Activated naive CD4-positive, alpha-beta T cell treated with anti-CD3 and anti-CD28 coated beads, Interleukin-2, amount 50 U/mL, for 72 hours (primary cell): ENCODE measurements at places on chromosomes 2 and 18.

- no peak for DNase-seq
Observed at GRCh38 chr18:23652232-23652631, 10.5 kb downstream of the ANKRD29 start.

DNA sequence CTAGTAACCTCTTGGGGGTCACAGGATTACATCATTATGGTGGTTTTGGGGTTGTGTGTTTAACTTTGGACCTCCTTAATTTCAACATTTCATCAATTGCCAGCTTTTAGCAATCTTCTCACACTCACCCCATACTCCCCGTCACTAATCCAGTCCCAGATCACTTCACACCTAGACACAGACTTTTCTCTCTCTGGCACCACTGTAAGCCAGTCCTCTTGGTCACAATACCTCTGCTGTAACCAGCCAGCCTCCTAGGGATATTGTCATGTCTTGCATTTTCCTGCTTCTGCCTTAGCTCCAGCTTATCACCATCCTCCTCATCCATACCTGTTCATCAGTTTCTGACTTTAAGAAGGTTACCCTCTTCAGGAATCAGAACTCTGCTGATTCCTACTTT is 1.6 kb upstream of the STK17B start:
- DNase-seq, result no peak

- no peak for DNase-seq
Observed at GRCh38 chr2:199452260-199452990, 5.3 kb downstream of the SATB2 start.

DNA sequence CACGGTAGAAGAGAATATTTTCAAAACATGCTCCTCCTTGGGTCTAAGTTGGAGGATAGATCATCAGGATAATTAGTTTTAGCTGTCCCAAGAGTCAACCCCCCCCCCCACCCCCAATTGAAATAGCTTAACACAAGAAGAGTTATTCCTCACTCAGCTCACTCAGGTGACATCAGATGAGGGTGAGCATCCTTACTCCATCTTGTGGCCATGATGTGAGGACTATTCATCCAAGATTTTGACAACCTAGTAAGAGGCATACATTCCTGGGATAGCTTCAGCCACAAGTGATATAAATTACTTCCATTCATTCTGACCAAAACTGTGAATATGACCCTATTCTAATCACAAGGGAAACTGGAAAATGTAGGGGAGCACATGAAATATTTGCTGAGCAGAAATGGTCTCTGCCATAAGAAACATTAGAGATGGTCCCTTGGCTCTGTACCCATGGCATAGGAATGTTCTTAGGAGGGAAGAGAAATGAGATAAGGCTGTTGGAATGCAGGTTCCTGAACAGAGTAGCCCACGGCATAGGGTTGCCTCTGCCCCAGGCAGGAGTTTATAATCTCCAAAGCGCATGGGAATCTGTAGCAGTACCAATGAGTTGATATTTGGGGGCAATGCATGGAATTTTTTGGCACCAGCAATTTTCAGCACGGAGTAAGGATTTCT is 257.2 kb downstream of the CYRIA start:
- no peak for DNase-seq

GRCh38 chr2:71926876-71927756 is 220.5 kb downstream of the CYP26B1 start:
- DNase-seq, result no peak

DNA sequence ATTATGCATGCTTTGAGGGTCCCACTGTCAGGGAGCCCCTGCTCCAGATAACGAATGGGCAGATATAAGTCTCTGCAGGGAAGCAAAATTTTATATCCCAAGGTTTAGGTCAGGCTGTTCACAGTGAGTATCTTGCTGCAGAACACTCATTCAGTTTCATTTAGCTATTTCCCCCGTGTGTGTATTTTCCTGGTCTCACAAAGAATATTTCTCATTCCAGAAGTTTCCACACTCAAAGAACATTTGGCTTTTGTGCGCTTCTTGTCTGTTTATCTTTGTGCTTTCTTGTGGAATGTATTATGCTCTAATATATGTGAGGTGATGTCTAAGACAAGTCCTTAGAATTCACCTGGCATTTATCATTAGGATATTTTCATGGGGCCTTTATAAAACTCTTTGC is 140.4 kb upstream of the MMADHC start:
- no peak for DNase-seq

GRCh38 chr2:46183426-46183825 is 113.8 kb upstream of the EPAS1 start:
- DNase-seq, result no peak

DNA sequence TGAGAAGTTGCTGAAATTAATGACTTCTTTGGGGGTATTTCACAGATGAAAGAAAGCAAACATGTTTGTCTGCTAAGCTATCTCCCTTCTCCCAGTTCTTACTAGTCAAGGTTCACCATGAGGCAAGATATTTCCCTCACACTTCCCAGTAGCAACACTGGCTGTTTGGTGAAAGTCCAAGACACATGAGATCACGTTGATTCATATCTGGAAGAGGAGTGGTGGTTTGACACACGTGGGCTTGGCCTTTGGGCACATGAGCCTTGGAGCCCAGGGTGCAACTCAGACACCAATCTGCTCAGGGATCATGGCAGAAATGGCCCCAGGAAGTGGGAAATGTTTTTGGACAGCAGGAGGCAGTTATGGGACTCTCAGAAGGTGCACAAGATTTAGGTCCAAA is 66.1 kb upstream of the APCDD1 start:
- no peak for DNase-seq

DNA sequence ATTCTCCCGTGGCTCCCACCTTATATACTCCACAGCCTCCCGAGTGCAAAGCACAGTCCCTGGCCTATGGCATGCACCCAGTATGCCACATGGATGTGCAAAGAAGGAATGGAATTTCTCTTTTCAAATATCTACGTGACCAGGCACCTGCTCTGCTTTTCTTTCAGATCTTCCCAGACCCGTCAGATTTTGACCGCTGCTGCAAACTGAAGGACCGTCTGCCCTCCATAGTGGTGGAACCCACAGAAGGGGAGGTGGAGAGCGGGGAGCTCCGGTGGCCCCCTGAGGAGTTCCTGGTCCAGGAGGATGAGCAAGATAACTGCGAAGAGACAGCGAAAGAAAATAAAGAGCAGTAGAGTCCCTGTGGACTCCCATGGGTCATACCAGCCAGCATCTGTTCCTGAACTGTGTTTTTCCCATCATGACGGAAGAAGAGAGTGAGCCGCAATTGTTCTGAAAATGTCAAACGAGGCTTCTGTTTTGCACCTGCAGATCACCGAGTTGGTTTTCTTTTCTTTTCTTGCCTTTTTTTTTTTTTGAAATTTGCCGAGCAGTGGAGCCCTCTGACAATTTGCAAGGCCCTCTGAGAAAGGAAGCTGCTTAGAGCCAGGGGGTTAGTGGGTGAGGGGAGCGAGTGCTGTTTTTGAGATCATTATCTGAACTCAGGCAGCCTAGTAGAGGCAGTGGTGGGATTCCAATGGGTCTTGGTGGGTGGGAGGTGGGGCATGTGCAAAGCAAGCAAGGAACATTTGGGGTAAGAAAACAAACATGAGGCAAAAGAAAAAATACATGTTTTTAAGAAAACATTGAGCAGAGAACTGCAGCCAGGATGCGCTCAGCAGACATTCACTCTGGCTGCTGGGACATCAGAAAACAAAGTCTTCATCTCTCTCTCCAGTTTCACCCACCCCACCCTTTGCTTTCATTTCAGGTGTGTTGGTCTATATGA is 26.2 kb downstream of the LBH start:
- DNase-seq, result no peak

DNA sequence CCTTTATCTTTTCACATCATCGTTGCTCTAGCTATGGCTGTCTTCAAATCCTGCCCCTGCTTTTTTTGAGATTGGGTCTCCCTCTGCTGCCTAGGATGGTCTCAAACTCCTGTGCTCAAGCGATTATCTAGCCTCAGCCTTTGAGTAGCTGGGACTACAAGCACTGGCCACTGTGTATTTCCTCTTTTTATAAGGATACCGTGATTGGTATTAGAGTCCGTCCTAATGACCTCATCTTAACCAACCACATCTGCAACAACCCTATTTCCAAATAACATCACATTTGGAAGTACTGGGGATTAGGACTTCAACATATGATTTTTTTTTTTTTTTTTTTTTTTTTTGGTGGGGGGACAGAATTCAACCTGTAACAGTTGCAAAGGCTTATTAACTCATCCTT is 9.1 kb downstream of the RESP18 start:
- DNase-seq, result no peak

DNA sequence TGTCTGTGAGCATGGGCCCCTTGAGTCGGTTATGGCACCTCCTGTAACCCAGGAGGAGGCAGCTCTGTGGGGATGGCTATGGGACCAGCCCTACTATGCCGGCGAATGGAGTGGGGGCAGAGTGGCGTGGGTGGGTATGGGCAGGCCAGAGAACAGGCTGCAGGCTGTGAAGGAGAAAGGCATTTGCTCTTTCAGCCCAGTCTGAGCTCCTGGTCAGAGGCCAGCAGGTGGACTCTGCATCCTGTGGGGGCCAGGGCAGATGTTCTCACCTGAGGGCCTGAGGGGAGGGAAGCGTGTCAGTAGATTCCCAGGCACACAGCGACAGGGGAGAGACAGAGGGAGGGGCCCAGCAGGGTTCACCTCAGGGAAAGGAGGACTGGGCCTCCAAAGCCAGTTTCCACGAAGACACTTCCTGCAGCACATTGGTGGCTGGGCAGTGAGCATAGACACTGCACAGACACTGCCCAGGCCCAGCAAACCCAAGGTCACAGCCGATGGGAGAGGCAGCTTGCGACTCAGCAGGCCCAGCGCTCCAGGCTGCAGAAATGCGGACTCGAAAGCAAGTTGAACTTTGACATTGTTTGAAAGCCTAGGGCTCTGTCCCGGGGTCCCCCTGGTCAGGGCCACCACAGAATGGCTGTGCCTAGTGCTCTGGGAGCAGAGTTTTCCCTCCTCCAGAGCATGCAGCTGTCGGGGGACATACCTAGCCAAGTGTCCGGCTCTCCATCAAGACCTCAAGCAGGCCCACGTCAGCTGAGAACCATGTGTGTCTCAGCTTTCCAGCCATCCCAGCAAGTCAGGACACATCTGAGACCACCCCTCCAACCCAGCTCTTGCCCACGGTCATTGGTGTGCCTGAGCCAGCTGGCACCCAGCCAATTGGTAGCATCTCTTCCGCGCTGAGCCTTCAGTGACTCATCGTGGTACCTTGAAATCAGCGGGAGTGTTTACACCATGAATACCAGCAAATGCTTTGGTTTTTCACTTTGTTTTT is 53.8 kb downstream of the TGOLN2 start:
- DNase-seq, result no peak

DNA sequence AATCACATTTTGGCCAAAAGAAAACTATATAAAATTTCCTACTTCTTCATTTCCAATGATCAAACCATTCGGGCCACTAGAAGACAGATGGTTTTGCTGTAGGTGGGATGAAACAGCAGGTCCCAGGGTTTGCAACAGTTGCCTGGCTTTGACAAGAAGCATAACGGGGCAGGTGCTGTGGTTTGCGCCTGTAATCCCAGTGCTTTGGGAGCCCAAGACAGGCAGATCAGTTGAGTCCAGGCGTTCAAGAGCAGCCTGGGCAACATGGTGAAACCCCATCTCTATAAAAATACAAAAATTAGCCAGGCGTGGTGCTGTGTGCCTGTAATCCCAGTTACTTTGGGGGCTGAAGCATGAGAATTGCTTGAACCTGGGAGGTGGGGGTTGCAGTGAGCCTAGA is 81.4 kb upstream of the XPO1 start:
- no peak for DNase-seq

- no peak for DNase-seq
Observed at GRCh38 chr2:238688193-238689153, 159.4 kb upstream of the TWIST2 start.

DNA sequence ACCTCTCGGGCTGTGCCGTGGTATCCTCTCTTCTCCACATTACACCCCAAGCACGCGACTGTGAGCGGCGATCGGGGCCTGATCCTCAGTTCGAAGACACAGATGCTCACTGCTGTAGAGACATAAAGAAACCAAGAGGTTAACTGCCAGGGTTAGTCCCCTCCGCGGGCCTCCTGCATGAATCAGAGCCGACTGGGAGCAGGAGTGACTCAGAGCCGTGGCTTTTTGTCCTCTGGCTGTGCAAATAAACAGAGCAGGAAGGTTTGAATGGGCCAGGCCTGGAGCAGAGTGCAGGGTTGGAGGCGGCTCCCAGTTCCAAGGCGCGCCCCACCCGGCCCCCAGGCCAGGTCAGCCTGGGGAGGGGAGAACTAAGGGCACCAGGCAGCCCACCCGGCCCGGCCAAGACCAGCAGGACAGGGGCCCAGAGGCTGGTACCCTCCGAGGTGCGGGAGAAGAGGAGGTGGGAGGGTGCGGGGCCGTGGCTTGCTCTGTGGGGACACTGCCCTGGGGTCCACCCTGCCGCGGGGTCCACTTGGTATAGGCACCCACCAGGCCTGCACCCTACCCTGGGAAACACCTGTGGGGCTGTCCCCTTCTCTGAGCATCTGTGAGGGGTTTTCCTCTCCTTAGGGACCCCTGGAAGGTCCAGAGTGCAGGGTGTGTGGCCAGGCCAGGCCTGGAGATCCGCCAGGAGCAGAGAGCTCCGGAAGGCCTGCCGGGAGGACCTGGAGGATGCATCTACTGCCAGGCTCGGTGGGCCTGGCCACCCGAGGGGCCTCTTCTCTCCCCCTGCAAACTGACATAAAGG is 16.5 kb downstream of the TWIST2 start:
- peak; percentile 50 for DNase-seq

- no peak for DNase-seq
Observed at GRCh38 chr18:45657357-45658335, 42.4 kb downstream of the SLC14A2 start.

GRCh38 chr2:227817850-227818674 is 4.4 kb downstream of the CCL20 start:
- peak; percentile 78 for DNase-seq
